ENCODE measurements at places on chromosomes 2 and 18.

DNA sequence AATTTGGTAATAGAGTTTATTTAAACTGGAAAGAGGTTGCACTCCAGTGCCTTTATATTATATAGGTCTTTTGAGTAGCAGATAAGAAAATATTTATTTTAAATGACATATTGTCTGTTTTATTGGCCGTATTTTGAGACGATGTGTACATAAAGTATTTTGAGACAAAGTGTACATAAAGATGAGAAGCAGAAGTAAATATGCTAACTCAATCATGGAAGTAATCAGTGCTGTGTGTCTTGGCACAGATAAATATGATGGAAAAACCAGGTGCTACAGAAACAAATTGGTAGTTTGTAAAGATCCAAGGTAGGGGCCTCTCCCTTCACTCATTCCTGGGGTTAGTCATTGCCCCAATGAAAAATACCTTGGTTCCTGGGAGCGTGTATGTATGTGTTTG, 382.9 kb downstream of the DSEL start:
- DNase-seq = no peak

- DNase-seq = no peak
These were observed 40.0 kb downstream of the ETAA1 start for GRCh38 chr2:67437114-67437513.

DNA sequence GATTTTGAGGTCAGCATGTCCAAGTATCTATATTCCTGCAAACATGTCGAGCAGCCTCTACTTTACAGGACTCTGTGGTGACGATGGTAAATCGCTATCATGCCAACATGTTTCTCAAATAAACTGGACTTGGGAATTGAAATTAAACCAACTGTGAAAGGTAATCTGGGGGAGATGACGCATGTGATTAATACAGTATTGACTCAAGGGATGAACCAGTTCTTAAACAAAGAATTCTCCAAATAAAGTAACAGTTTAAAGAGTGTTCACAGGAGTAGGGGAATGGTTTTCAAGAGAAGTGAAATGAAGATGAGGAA, 54.3 kb downstream of the THUMPD2 start:
- no peak for DNase-seq

- no peak for DNase-seq
These were observed 11.3 kb upstream of the ERBB4 start for GRCh38 chr2:212549941-212550340.

DNA sequence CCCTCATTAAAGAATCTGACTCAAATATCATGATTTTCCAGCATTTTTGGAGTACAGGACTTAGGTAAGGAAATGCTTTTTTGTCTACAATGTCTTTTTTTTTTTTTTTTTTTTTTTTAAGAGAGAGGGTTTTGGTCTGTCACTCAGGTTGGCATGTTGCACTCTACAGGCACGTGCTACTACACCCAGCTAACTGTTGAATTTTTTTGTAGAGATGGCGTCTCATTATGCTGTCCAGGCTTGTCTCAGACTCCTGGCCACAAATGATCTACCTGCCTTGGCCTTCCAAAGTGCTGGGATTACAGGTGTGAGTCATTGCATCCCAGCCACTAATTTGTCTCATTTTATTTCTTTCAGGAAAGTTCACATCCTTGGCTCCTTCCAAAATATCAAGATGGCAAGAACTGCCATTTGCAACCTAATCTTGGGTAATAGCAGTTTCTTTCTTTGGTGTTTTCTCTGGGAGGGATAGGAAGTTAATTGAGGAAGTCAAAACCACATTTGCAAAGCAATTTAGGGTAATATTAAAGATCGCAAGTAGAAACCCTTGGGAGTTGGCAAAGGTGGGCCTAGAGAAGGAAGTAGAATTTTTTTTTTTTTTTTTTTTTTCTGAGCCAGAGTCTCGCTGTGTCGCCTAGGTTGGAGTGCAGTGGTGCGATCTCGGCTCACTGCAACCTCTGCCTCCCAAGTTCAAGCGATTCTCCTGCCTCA, 15.5 kb downstream of the PNO1 start:
- no peak for DNase-seq

DNA sequence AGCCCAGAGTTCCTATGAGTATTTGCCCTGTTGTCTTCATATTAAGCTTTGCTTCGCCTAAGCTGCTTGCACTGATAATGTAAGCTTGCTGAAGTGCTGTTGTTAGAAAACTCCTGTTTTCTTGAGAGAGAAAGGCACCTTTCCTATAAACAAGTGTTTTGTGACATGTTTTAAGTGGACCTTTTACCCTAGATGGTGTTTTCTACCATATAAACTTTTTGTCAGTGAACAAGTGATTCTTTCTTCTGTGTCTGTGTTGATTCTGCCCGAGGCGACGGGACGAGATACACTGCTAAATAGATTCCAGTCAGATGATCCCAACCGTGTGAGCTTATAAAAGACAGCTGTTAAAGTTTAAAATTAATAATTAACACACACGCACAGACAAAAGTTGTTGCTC, 24.1 kb downstream of the CABLES1 start:
- no peak for DNase-seq

GRCh38 chr2:48512571-48512970, 17.4 kb upstream of the STON1 start:
- no peak for DNase-seq

GRCh38 chr2:20484034-20484617, 37.3 kb downstream of the RHOB start:
- no peak for DNase-seq

GRCh38 chr2:171341394-171342066, 92.3 kb downstream of the METTL8 start:
- DNase-seq = no peak

- DNase-seq = no peak
These were observed 59.6 kb downstream of the SPIRE1 start for GRCh38 chr18:12598181-12598930.

DNA sequence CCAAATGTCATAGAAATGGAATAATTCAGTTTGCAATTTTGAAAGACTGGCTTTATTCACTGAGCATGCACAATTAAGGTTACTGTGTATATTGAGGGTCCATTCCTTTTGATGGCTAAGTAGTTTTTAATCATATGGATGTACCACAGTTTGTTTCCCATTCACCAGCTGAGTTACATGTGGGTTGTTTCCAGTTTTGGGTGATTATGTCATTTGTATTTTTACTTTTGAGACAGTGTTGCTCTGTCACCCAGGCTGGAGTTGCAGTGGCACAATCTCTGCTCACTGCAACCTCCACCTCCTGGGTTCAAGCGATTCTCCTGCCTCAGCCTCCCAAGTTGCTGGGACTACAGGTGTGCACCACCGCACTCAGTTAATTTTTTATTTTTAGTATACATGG, 80.8 kb upstream of the MGAT4A start:
- DNase-seq = no peak

DNA sequence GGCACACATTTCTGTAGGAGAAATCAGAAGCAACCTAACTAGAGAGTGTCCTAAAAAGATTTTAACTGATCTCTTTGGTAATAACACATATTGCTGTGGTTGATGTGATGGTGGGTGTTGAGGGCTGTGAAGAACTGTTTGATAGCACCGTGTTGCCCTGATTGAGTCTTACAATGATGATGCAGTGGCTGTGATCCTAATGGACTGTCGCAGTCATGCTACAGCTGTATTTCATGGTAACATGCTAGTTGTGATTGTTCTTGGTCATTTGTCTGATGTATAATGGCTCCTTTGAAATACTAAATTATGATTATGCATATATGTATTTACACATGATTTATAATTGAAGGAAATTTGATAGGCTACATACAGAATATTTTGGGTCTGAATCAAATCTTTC, 82.5 kb upstream of the MMADHC start:
- DNase-seq = no peak

GRCh38 chr2:179444056-179444455, 179.4 kb upstream of the SESTD1 start:
- no peak for DNase-seq

DNA sequence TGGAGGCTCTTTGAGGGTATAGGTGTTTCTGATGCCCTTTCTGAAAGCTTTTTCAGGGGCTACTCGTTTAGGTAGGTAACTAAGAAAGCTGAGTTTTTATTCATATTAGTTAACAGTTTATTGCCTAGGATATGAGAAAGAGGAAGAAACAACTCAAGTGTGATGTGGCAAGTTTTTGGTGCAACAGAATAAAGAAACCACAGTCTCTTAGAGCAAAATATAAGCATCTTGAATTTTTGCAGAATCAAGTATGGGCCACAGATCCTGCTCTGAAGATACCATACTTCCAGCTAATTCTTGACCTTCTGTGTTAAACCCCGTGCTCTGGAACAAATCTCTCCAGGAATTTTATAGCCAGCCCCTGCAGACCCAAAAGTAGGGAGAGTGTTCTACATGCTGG, 147.7 kb upstream of the SLC1A4 start:
- DNase-seq = no peak

DNA sequence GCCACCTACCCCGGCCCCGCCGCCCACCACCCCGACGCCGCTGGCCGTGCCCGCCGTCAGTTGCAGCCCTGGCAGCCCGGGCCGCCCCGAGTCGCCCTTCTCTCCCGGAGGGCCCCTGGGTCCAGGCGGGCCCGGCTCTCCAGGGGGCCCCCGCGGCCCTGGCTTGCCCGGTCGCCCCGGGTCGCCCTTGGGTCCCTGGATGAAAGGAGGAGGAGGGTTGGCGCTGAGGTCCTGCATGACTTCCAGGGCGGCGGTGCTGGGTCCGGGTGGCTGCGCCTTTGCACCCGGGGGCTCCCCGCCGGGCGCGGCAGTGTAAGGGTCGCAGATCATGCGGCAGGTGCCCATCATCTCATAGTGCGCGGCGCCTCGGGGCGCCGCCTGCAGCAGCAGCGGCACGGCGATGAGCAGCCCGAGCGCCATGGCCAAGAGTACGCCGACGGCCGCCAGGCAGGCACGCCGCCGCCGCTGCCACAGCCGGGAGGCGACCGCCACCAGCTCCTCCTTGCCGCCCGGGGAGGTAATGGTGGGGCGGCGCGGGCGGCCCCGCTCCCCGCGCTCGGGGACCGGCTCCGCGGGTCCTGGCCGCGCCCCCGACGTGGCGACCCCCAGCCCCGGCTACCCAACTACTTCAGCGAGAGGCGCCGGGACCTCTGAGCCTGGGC, 570 bp downstream of the C1QL2 start:
- no peak for DNase-seq

DNA sequence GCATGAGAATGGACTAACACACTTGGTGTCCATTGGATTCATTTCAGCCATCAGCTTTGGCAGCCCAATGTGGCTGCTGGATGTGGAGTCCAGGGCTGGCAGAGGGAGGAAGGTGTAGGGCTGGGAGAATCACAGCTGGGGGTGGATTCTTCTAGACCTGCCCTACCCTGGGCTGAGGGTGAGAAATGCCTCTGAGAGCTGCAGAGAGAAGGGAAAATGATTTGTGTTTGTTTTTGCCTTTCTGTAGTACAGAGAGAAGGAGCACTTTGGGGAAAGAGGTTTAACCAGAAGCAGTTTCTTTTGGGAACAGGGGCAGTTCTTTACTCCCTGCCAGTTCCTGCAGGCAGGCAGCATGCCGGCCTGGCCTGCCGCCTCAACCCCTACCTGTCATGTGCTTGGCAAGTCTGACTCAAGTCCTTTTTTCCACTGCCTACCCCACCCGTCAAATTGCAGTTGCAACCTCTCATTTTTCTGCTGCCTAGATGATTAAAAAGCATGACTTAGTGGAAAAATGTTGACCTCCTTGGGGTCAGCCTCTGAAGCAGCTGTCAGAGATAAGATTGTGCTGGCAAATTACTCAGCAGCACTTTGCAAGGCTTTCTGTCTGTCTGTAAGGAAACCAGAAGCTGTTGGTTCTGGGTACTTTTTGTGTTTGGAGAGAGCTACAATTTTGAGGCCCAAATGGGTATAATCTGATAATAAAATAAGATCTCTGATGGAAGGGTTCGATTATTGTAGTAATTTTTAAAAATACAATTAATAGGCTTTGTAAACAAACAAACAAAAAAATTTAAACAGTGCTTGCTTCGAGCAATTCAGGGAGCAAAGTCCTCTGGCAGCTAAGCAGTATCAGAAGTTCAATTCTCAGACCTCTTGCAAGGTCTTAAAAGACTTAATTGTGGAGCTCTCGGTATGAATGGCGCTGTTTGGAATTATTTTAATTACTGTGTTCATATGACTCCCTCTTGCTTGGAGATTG, 21.7 kb downstream of the LBH start:
- peak; percentile 44 for DNase-seq

DNA sequence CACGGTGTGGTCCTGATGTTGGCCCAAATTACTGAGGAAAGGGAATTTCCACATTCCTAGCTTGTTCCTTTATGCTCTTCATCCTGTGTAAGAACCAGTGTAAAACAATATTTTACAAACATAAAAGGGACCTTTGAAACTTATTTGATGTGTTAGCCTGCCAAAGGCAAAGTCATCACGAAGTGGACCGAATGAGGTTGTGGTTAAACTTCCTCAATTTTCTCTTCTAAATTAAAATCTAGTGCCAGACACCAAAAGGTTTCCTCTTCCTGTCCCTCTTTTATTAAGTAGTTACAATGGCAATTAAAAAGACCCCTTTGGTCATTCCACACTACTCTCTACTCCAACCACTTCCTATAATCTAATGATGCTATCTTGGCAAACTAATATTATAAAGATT, 279.8 kb downstream of the AFF3 start:
- no peak for DNase-seq

DNA sequence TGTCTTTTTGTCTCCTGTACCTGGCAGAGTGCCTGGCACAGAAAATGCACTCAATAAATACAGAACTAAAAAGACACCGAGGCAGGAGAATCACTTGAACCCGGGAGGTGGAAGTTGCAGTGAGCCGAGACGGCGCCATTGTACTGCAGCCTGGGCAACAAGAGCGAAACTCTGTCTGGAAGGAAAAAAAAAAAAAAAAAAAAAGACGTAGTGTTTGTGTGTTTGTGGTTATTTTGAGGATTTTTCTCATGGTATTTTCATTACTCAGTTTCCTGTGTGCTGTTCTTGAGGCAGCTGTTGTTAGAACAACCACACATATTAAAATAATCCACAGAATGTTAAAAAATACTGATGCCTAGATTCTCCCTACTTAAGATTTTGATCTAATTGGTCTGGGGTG, 519.2 kb upstream of the SPHKAP start:
- DNase-seq = no peak

DNA sequence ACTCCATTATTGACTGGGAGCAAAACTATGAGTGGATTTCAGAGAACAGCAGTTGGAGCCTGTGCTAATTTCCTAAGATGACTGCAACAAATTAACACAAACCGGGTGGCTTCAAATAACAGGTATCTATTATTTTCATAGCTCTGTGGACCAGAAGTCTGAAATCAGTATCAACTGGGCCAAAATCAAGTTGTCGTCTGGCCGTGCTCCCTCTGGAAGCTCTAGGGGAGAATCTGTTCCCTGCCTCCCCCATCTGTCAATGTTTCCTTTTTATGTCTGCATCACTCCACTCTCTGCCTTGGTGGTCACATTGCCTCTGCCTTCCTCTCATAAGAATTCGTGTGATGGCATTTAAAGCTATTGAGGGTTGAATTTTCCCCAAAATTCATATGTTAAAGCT, 269.8 kb downstream of the TMX3 start:
- DNase-seq = no peak

DNA sequence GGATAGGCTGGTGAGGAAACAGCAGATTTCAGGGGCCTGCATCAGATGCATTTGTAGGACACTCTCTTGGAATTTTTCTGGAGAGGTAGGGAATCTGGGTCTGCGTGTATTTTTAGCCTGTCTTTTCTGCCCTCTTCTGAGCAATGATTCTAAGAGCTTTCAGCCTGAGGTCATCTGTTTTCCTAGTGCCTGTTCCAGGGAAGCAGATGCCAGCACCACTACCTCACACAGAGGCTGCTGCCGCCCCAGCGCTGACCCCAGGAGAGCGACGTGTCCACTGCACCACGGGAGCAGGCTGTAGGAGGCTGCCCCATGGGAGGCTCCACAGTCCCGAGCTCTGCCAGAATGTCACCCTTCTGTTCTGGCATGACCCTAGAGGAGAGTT, 316.5 kb downstream of the CYP26B1 start:
- DNase-seq = no peak
